HTR-8/SVneo (cell line): ENCODE measurements at places on chromosomes 6 and 20.

DNA sequence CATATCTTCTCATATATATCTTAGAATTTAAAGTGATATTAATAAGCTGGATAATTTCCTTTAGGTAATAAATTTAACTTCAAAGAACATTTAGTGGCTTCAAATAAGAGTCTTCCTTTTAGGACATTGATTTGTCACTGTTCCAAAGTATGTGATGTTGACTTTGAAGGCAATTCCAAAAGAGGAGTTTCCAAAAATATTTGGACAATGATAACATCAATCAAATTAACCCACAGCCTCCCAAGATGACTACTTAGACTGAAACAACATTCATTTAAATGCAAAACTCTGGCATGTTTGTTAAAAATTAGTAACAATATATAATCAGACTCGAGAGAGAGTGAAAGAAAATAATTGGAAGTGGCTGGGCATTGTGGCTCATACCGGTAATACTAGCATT lies 211.1 kb downstream of the OGFRL1 start:
- no peak for DNase-seq

DNA sequence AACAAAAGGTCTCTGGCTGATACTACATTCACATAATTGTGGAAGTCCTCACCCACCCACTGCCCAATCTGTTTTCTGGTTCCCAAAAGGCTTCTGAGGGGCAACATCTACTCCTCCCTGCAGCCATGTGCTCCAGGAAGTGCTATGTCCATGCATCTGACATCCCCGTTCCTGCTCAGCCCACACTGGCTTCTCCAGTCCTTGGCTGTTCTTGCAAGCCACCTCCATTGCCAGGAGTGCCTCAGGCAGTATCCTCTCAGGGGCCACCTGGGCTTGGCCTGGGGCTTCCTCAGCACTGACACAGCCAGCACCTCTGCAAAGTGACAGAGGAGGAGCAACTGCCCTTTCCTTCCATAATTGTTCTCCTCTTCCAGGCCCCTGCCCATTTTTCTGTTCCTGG lies 18.3 kb downstream of the ARHGAP18 start:
- no peak for DNase-seq

DNA sequence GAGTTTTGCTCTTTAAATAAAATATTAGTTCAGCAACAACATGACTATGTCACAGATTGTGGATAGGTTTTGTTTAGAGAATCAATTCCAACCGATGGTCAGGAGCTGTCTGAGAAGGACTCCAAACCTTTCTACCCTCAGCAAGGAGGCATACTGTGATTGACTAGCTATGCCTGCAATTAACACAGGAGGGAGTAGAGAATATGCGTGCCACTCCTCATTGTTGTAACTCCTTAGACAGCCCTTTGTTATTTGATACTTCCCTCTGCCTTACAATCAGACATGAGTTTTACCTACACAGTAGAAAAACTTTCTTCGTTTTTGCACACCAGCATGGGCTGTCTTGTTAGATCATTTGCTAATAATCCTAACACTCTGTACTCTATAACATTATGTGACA lies 796.5 kb downstream of the PRIM2 start:
- DNase-seq, result no peak

DNA sequence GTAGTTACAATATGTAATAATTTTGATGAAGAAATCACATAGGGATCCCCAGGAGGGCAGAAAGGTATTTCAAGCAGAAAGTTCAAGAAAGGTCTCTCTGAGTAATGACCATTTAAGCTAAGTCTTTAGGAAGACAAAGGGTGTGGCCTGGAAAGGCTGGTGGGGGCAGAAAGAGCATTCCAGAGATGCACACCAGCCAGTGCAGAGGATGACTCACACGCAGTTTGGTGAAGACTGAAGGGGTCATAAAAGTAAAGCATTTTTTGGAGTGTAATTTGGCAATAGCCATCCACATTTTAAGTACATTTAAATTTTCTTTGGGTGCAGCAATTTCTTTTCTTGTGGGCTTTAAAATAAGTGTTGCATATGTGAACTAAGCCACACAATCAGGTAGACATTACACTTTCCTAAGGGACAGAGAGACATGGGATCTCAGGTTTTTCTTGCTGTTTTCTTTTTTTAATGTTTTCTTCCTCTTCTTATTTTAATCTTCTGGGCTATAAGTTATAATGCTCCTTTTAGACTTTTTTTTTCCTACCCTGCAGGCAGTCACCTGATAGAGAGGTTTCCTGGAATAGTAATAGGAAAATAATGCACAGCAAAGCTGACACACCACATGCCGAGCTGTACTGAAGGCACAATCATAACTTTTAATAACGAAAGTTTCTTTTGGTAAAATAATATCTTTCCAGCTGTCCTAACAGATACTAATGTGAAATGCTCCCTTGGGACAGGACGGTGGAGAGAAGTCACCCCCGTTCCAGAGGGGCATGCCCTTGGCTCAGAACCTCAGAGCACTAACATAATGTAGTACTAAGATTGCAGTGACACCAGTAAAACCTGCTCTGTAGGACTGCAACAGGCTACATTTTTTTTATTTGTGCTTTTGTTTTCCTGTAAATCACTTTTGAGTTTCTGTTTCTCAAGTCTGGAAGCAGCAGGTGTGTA lies 49.6 kb upstream of the PTPRK start:
- peak; percentile 69 for DNase-seq
